Effector memory CD4-positive, alpha-beta T cell (primary cell): ENCODE measurements at places on chromosomes 11 and 22.

DNA sequence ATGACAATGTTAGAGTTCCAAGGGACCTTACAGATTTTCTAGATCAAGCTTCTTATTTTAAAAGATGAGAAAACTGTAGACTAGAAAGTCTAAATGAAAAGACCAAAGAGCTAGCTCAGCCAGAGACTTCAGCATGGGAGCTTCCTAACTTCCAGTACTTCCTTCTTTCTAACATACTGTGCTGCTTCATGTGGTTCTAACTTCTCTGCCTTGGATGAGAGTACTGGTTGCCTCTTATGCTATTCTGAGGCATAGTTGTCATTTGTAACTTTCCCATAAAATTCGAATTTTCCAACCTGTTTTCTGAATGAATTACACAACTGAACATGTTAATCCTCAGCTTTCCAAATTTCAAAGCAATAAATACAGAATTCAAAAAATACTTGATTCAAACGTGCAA is 1.8 kb downstream of the MTMR2 start:
- DNase-seq, result no peak

DNA sequence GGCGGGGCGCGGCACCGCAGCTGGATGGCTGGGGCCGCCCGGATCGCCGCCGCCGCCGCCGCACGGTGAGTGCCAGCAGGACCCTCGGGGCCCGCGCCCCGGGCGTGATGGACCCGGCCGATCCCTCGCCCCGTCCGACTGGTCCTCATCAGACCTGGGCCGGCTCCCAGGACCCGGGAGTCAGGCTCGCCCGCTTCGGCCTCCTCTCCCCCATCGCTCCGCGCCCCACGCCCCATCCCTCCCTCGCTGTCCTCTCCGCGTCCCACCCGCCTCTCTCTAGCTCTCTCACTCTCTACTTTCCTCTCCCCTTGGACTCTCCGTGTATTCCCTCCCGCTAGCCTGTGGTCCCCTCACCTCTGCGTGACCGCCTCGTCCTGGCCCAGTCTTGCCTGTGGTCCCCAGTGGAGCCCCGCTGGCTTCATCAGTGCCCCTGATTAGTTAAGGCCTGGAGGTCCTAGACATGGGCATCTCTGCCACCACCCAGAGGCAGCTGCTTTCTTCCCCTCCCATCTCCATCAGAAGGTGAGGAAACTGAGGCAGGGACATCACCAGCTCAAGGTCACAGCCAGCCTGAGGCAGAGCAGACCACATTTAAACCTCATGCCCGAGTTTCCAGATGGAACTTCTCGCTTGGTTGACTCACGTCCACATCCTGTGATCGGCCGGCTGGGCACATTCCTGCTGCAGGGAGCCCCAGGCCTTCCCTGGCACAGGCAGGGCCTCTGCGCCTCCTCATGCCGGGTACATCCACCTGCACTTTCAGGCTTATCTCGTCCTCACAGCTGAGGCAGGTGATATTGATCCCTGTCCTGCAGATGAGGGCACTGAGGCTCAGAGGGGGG is 429 bp downstream of the SLC39A13 start:
- DNase-seq, result no peak

DNA sequence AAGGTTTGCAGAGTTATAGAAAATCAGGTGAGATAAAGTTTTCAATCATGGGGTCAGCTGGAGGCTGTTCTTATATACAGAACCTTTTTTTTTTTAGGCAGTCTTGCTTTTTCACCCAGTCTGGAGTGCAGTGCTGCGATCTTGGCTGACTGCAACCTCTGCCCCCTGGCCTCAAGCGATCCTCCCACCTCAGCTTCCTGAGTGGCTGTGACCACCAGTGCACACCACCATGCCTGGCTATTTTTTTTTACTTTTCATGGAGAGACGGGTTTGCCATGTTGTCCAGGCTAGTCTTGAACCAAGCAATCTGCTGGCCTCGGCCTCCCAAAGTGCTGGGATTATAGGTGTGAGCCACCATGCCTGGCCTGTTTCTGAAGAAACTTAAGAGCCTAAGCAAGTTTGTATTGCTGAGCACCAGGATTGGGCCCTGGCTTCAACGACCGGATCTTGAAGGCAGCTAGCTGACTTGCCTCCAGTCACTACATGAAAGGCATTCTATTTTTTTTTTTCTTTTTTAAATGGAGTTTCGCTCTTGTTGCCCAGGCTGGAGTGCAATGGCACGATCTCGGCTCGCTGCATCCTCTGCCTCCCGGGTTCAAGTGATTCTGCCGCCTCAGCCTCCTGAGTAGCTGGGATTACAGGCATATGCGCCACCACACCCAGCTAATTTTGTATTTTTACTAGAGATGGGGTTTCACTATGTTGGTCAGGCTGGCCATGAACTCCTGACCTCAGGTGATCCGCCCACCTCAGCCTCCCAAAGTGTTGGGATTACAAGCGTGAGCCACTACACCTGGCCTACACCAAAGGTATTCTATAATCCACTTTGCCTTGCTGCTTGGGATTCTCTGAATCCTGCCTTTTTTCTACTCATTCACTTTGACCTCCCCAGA is 7.6 kb downstream of the XBP1 start:
- DNase-seq, result no peak

DNA sequence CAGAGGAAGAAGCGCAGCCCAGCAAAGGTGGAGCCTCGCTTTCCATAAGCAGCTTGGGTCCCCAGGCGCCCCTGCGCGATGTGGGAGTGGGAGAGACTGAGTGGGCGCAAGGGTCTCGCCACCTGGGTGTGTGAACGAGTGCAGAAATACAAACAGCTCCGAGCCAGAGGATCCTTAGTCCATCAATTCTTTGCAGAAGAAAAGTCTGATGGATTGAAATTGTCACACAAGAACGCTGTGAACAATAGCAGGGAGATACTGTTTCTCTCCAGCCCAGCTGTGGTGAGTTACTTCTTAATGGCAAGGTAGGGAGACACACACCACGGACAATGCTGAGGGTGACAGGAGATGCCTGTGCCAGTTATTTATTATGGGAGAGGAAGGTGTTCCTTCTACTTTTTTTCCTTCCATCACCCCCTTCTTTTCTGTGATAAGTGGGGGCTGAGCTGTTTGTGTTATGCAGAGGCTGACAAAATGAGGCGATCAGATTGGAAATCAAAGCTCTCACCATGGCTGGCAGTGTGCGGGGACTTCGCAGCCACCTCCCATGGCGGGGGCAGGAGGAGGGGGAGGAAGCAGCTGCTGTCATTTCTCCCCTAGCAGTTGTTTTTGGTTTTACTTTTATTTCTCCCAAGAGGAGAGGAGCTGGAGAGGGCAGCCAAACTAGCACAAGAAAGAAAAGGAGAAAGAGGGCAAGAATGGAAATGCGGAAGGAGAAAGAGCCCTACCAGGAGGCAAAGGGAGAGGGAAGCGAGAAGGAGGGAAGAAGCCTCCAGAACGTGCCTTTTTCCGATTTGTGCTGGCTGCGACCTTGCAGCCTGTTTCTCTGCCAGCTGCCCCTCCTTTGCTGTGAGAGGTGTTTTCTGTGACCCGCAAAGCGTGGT is 755.8 kb downstream of the NTM start:
- no peak for DNase-seq

DNA sequence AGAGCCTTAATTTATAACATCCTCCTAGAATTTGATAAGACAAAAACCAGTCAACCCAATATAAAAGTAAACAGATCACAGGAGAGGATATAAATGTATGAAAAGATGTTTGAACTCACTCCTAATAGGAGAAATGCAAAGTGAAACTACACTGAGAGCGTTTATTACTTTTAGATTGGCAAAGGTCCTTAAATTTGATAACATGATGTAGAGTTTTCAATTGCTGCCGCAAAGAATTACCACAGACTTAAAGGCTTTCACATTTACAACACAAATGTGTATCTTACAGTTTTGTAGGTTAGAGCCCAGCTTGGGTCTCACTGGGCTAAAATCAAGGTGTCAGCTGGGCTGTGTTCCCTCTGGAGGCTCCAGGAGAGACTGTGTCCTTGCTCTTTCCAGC is 9.1 kb upstream of the POU2AF2 start:
- DNase-seq, result no peak

DNA sequence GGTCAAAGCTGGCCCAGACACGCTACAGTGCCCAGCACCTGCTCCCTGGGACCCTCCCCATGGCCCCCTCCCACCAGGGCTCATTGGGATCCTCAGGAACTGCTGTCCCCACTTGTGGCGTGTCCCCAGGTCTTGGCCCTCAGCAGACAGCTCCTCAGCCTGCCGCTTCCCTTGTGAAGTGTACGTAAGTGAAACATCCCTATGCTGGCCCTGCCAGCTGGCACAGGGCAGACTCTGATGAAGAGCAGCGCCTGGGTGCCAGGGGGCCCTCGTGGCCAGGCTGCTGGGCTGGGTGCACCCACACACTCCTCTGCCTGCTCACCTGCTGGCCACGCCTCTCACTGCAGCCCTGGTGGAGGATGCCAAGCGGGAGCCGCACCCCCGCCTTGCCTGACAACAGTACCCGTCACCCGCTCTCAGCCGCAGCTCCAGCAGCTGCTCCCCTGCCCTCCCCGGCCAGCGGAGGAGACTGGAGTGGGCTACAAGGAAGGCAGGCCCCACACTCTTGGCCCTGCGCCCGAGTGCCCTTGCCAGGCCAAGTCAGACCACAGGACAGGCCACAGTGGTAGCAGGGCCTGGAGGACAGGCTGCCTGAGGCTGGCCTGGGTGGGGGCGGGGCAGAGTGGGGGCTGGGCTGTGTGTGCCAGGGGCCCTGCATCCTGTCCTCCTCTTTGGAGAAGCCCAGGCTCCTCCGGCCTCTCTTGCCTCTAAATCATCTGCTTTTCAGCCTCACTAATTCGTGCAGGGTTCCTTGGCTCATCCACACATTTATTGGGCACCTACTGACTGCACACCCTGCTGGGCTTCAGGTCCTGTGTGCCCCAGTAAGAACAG is 39.5 kb downstream of the IGF2 start:
- DNase-seq, result no peak

DNA sequence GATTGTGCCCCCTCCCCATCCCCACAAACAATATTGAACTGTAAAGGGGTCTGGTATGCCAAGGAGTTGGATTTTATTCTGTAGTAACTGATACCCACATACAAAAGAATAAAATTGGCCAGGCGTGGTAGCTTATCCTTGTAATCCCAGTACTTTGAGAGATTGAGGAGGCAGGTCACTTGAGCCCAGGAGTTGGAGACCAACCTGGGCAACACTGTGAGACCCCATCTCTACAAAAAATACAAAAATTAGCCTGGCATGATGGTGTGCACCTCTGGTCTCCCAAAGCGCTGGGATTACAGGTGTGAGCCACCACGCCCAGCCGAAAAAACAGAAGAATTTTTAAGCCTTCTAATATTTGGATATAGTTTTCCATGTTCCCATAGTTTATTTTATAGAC is 4.2 kb upstream of the GLB1L3 start:
- no peak for DNase-seq

- DNase-seq, result no peak
These were observed 47.7 kb downstream of the ENDOD1 start for GRCh38 chr11:95137299-95137698.

- DNase-seq, result peak; percentile 60
These were observed 42.2 kb upstream of the INCENP start for GRCh38 chr11:62081378-62082291.

DNA sequence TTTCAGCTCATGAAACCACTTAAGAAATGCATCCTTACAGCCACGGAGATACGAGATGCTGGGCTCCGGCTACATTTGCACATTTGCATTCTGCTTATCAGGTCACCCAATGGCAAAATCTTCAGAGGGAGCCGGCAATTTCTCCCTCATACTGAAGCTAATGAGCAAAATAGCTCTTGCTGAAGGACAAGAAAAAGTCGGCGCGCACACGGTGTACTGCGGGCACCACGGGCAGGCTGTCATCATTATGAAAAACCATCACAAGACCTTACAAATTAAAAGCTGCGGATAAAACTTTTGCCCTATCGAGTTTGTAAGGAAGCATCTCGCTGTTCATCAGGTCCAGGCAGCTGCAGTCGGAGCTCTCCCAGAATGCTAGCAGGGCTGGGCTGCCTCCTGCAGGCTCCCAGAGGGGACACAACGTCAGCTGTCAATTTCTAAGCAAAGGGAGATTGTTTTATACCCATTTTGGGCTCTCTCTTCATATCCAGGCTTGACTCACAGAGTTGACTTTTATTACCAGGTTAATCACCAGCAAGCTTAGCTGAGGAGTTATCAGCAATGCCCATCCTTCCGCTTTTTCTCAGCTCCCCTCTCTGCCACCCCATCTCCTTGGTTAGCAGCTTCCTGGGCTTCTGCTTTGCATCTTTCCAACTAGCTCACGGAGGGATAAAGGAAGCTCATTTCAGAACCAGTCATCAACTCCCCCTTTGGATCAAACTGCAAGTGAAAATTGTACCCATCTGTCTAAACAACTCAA is 375.1 kb downstream of the OPCML start:
- no peak for DNase-seq
